ENCODE measurements at places on chromosomes 3 and 15. TPM values are rescaled to one million over a fixed set of nuclear protein-coding genes. Genes with fewer than 3 reads are reported as not detected.

Gene SEMA5B
- total RNA-seq: not detected

Gene CCR3
- not detected for total RNA-seq

Gene FBXO40
- not detected for total RNA-seq

Gene GOLGA8A
- 11.1 TPM for total RNA-seq

Gene CHDH
- 0.10 TPM for total RNA-seq

Gene C3orf20
- not detected for total RNA-seq

Gene TM6SF1
- total RNA-seq: 26.3 TPM

Gene CORO2B
- total RNA-seq: 4.2 TPM

Gene CHSY1
- total RNA-seq: 58.5 TPM

Gene SAMMSON
- total RNA-seq: not detected

Gene PEX5L
- total RNA-seq: under 0.01 TPM

Gene ARF4
- 247 TPM for total RNA-seq

Gene OIP5
- total RNA-seq: 4.2 TPM

Gene RARRES1
- total RNA-seq: 1.3 TPM

Gene ZNF660
- 1.4 TPM for total RNA-seq

Gene ACAN
- under 0.01 TPM for total RNA-seq

Gene POLG
- 76.9 TPM for total RNA-seq

Gene SLC27A2
- total RNA-seq: 0.33 TPM

Gene PRICKLE2
- 3.8 TPM for total RNA-seq

Gene C3orf85
- not detected for total RNA-seq

Gene RAD18
- total RNA-seq: 11.1 TPM

Gene PIGZ
- 6.2 TPM for total RNA-seq

Gene IL20RB
- 0.33 TPM for total RNA-seq

Gene KBTBD12
- total RNA-seq: not detected

Gene ADAMTS9
- total RNA-seq: 54.9 TPM
